ENCODE measurements at places on chromosomes 1 and 21.

GRCh38 chr1:102961549-102961948 lies 146.8 kb downstream of the COL11A1 start:
- no peak for DNase-seq

DNA sequence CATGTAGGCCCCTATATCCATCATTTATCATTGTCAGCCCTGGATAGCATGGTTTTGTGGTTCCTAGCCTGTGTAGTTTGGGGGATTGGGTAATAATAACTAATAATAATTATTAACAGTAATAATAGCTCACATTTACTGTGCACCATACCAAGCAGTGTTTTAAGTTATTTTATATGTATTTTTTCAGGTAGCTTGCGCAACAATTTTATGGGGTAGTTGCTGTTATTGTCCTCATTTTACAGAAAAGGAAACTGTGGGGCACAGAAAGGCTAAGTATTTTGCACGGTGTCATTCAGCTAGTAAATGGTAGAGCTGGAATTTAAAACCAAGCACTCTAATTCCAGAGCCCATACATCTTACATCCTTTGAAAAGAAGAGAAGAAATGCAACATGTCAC lies 179.8 kb downstream of the HS2ST1 start:
- no peak for DNase-seq

DNA sequence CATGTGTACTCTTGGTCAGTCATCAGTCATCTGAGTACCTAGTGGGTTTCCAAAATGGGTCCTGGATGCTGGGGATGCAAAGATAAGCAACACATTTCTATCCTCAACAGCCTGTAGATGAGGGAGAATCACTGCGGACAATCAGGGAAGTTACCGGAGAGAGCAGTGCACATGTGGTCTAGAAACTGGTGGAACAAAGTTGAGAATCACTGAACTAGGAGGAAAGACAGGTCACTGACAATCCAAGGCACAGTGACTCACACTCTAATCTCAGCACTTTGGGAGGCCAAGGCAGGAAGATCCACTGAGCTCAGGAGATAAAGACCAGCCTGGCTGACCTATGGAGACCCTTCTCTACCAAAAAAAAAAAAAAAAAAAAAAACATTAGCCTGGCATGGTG lies 31.4 kb upstream of the LGALS8 start:
- no peak for DNase-seq

DNA sequence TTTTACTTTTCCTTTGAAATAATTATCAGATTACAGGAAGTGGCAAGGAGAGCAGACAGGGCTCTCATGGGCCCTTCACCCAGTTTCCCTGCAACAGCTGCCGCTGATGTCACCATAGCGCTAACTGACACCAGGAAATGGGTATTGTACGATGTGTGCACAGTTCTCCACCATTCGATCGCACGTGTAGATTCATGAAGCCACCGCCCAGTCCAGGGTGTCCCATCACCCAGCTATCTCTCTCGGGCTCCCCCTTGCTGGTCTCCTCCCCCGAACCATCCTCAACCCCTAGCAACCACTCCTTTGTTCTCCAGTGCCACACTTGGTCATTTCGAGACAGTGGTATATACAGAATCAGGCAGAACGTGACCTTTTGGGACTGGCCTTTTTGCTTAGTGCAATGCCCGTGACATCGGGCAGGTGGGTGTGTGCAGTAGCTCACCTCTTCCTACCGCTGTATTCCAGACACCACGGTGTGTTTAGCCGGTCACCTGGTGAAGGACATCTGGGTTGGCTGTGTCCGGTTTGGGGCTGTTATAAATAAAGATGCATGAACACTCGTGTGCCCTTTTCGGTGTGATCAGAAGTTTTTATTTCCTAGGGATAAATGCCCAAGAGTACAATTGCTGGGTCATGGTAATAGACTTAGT lies 118.4 kb downstream of the CRYAA start:
- DNase-seq: no peak

GRCh38 chr1:9957726-9958125 lies 14.5 kb downstream of the NMNAT1 start:
- no peak for DNase-seq

- DNase-seq: peak; percentile 15
Observed at GRCh38 chr1:17162941-17163340, 42.0 kb upstream of the PADI1 start.

DNA sequence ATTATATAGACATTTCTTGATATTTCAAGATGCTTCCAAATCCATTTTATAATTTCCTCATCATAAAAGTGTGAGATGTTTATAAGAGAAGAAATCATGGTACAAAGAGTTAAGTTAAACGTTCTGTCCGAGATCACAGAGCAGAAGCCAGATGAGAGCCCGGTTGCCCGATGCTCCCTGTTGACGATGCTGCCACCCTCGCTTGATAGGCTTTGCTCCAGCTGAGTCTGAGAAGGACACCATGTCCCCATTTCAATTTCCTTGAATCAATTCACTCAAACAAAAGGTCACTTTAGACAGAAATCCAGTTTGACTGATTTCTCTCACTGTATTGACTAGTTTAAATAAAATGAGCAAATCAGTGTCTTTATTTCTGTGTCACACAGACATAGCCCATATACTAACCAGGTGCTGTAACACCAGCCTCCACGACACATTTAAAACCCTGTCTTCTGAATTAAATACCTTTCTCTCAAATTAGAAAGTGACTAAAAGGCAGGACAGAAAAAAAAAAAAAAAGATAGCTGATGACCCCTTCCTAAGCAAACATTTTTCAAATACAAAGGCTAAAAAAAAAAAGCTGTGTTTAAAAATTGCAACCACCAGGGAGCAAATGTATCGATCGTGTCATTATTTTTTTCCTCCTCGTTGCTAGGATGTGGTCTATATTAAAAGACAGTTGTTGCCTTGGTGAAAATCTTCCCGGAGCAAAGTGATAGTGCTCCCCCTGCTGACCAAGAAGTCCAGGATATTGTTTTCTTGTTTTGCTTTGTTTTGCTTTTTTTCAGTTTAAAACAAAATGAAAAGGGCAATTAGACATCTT lies 35.2 kb downstream of the DNASE2B start:
- DNase-seq: peak; percentile 76

- no peak for DNase-seq
Observed at GRCh38 chr1:229139331-229140118, 131.4 kb upstream of the RAB4A start.

DNA sequence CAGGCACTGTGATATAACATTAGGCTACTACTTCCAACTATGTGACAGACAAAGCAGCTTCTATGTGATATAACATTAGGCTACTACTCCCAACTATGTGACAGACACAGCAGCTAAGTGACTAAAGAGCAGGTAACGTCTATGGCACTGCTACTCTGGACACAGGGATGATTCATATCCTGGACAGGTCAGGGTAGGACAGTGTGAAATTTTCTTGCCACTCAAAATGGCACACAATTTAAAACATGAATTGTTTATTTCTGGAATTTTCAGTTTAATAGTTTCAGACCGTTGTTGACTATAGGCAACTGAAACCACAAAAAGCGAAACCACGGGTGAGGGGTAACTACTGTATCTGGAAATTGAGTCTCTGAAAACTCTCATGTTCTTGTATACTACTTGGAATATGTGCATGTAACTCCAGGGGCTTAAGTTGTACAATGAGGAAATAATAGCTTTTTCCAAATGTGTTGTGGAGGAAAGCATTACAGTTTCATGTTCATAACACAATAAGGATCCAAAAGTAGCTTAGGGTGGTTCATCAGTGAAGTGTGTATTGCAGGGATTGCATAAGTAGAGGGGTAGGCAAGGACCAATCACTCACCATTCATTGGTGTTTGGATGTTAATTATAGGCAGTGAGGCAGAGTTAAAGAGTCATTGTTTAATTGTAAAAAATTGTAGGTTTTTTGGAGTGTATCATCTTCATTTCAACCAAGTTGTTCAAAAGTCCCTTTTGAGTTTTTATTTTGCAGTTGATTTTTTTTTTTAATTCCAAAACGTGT lies 5.3 kb downstream of the DTL start:
- peak; percentile 24 for DNase-seq

- no peak for DNase-seq
Observed at GRCh38 chr1:33165209-33165608, 16.6 kb downstream of the TRIM62 start.

DNA sequence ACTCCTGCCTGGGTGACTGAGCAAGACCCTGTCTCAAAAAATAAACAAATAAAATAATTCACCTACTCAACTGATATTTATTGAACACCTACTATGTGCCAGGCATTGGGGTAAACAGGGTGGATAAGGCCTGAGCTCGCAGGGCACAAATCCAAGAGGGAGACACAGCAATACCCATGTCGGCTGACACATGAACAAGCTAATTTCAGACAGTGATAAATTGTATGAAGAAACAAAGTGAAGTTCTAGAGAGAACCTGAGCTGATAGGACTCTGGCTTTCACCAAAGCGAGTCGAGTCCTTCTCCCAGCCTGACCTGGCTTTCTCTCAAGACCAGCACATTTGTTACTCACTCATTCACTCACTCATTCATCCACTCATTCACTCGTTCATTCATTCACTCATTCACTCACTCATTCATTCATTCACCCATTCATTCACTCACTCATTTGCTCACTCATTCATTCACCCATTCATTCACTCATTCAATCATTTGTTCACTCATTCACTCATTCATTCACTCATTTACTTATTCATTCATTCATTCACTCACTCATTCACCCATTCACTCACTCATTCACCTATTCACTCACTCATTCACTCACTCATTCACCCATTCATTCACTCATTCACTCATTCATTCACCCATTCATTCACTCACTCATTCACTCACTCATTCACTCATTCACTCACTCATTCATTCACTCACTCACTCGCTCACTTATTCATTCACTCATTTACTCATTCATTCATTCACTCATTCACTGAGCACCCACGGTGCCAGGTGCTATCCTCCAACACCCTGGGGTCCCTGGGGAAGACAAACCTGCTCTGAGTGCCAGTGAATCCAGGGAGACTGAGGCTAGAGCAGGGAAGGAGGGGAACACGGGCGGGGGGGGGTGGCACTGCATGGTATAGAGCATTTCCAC lies 37.4 kb upstream of the CASZ1 start:
- no peak for DNase-seq

DNA sequence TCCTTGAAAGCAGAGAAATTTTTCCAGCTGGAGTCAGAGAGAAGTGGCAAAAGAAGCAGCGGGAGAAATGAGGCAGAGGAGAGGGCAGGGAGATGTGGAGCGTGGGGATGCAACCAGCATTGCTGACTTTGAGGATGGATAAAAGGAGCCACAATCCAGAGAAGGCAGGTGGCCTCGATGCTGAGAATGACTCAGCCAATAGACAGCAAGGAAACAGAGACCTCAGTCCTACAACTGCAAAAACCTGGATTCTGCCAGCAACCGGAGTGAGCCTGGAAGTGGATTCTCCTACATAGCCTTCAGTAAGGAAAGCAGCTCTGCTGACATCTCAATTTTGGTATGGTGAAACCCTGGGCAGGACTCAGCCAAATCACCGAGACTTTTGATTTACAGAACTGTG lies 128.9 kb upstream of the ATP1B1 start:
- DNase-seq: no peak

DNA sequence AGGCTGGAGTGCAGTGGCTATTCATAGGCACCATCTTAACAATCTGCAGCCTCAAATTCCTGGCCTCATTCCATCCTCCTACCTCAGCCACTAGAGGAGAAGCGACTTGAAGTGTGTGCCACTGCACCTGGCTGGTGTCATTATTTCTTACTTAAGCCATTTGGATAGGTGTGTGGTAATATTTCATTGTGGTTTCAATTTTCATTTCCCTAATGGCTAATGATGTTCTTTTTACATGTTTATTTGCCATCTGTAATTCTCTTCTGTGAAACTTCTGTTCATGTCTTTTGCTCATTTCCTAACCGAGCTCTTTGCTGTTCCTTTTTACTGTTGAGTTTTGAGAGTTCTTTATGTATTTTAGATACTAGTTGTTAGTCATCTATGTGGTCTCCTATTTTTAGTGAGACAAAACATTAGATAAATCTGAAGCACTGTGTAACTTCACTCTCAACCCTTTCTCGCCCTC lies 66.8 kb downstream of the SLC27A3 start:
- no peak for DNase-seq

DNA sequence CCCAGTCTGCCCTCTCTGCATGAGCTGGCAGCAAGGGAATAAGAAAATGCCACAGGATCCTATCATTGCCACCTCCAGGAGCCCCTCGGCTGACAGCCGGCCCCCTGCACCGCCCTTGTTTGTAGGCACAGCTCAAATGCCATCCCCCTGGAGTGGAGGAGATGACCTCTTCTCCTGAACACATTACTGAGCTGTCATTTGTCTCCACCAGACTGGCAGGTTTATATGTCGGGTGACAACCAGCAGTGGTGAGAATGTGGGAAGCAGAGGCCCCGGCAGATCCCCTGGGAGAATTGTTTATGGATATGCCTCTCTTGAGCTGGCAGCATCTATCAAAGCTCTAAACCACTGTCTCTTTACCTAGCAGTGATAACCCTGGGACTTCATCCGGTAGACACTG lies 135.4 kb upstream of the FMN2 start:
- DNase-seq: no peak

- DNase-seq: no peak
Observed at GRCh38 chr1:41528726-41529605, 44.5 kb upstream of the EDN2 start.

GRCh38 chr1:84892705-84893618 lies at the start of gene LPAR3:
TSS of gene LPAR3 (minus strand) at chr1:84893206. CDS start at chr1:84866120, 27,086 bp downstream.
- peak; percentile 58 for DNase-seq

DNA sequence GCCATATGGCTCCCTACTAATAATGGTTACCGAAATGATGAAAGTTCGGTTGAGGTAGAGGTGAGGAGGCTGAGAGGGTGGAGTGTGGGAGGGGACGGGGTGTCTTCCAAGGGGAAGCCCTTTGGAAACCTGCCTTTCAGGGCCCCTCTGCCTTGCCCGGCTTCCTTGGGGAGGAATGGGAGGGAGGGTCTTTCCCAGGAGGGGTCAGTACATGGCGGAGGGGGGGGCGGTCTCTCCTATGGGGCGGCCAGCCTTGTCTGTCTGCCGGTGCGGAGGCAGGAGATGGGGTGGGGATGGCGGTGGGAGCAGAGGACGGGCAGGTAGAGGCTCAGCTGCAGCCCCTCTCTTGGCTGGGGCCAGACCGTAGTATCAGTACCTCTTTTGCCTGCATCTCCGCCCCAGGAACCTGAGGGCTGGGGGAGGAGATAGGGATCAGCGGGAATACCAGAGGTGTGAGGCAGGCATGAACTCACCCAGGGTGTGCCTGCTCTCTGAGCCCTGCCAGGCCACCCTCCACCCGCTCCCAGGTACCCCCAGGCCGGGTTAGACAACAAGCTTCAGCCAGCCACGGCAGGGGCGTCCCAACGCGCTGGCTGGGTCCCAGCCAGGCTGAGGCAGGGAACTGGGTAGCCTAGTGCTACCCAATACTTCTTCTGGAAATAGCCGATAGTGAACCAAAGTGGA lies 79.4 kb upstream of the POU3F1 start:
- DNase-seq: no peak

- no peak for DNase-seq
Observed at GRCh38 chr1:153827168-153827964, 52.2 kb downstream of the SLC27A3 start.

- DNase-seq: no peak
Observed at GRCh38 chr1:58436615-58437297, 109.8 kb downstream of the OMA1 start.

GRCh38 chr1:209742409-209743144 lies 13.3 kb upstream of the TRAF3IP3 start:
- DNase-seq: peak; percentile 57

Data from EL (cell line).